ENCODE measurements at places on chromosomes 6 and 20.

DNA sequence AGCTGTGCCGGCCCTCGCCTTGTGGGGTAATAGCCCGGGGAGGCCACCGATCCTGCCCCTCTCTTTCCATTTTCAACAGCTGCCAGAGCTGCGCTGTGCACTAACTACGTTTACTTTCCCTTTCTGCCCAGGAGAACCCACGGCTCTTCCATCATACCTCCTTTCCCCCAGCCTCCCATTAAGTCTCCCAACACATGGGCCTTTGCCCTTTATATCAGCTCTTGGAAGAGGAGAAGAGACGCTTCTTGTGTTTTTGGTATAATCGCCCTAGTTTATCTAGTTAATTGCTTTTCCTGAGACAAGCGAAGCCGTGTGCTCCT, 637 bp downstream of the UBR2 start:
- no peak for DNase-seq

- no peak for DNase-seq
These were observed 319.3 kb upstream of the CITED2 start for GRCh38 chr6:139693735-139694134.

DNA sequence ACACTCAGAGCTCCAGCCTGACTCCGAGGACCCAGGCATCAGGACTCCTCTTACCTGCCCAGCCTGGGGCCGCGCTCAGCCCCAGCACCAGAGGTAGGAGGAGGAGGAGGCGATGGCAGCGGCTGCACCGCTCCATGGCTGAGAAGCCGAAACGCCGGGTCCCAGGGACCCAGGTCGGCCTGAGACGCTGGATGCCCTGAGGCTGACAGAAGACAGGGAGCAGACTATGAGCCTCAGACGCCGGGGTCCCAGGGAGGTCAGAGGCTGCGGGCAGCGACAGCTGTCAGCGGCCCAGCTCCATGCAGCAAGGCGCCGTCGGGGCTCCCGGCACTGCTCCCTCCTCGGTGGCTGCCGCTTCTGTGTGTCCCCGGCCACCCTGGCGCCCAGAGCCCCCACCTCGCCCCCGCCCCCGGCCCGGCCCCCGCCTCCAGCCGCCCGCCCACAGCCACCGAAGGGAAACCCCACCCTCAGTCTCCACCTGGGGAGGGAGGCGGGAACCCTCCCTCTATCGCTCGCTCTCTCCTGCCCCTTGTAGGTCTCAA, at the start of gene COL11A2:
Gene COL11A2, minus strand, starts transcription at position 363 of the 542 bp plus-strand sequence. Its CDS starts 227 bp downstream, at position 136.
- no peak for DNase-seq

DNA sequence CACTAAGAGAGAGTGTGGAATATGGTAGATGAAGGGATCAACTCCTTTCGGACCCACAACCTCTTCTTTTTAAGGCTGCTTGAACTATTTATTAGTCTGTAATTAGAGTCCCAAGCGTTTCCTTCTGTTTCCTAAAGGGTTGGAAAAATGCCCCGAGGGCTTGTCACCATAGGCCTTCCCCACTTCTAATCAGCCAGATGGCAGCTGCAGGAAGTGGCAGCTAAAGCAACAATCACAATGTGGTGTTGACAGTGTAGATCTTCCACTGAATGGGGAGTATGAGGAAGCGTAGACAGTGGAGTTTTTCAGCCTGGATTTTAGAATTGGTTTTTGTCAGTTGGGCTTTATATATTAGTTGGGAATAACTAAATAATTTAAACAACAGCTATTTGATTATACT, 40.6 kb downstream of the SLC35D3 start:
- no peak for DNase-seq

DNA sequence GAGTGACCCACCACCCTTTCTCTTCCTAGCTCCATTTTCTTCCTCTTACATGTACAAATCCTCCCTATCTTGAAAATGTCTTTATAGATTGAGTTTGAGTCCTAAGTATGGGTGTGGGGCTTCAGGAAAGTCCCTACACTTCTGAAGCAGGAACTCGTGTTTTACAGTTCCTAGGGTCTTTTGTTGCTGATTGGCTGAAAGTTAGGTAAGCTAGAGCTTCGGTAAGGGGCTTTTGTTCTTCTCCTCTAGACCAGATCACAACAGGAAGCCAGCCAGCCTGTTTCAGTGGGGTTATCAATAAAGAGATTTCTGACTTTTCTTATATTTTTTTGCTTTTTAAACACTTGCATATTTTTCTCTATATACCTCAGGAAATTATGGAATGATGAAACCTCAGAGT, 51.3 kb downstream of the CNR1 start:
- DNase-seq = no peak
